ENCODE measurements at places on chromosomes 13 and 19.
A peak's percentile ranks its signal among the peaks of the same experiment; 100 is the strongest.

- DNase-seq = no peak
These were observed 112.3 kb downstream of the SLC7A1 start for GRCh38 chr13:29483211-29483610.

DNA sequence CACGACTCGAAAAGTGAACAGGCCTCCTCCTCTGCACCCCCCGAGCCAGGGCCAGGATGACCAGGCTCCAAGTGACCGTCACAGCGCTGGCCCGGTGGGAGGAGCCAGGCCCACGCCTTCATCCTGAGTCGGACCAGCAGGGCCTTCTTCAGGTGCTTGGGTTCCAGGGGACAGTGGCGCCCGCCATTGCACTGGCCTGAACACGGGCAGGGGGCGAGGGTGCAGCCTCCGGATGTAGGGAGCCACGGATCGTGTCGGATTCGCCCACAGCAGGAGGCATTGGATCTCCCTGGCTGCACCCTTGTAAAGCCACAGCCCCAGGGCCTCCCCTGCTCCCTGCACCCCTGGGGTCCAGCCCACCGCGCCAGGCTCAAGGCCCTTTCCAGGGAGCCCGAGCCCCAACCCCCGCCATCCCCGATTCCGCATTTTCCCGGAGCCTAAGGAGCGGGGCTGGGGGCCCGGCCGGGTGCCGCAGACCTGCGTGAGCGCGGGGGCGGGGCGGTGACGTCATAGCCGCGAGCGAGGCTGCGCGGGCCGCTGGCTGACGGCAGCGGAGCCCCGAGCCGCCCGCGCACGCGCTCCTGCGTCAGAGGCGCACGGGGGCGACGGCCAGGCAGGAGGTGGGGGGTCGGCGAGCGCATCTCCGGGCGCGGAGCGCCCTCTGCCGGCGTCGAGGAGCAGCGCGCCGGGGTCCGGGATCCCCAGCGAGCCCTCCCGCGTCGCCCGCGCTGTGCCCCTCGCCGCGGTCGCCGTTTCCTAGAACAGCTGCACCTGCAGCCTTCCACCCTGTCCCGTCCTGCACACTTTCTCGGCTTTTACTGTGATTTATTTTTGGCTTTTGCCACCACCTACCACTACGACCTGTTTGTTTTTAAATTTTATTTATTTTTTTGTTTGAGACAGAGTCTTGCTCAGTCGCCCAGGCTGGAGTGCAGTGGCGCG is 1.5 kb upstream of the ATP5F1D start:
- DNase-seq = peak; percentile 77

DNA sequence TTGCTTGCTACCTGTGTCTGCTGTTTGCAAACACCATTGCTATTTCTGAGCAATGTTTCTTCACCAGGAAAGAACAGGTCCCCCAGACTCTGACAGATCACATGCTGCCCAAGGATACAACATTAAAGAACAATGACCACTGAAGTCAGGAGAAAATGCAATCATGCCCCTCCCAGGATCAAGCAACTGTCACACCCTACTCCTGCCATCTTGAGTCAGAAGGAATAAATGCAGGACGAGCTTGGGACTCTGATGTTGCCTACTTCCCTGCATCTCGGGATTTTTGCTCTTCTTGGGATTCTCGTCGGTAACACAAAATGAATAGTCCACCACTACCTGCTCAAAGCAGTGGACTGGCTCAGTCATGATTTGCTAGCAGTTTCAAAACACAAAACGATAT is 490.6 kb downstream of the COG6 start:
- DNase-seq = no peak

DNA sequence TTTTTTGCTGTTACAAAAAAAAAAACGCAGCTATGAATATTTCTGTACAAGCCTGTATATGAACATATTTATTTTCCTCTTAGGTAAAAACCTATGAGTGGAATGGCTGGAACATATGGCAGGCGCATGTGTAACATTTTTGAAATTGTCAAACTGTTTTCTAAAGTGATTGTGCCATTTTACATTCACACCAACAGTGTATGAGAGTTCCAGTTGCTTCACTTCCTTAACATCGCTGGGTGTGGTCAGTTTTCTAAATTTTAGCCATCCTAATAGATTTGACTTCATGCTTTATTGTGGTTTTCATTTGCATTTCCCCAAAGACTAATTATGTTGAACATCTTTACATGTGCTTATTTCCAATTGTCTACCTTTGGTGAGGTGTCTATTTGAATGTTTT is 306.8 kb downstream of the KCNRG start:
- no peak for DNase-seq

DNA sequence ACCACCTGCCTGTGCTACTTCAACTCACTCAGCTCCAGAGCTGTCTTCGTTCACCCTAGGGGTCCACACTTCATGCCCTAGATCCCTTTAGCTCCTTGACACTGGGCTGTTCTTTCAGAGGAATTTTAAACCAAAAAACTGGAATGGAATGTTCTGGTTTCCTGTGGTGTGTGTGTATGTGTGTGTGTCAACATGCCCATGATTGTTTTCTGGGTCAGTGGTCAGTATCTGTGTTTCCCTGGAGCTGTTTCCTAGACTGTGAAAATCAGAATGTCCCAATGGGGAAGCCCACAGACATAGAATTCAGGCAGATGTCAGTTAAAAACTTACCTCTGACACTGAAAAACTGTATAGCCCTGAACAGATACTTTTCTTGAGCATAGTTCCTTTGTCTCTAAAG is 1.3 kb downstream of the PMIS2 start:
- no peak for DNase-seq

DNA sequence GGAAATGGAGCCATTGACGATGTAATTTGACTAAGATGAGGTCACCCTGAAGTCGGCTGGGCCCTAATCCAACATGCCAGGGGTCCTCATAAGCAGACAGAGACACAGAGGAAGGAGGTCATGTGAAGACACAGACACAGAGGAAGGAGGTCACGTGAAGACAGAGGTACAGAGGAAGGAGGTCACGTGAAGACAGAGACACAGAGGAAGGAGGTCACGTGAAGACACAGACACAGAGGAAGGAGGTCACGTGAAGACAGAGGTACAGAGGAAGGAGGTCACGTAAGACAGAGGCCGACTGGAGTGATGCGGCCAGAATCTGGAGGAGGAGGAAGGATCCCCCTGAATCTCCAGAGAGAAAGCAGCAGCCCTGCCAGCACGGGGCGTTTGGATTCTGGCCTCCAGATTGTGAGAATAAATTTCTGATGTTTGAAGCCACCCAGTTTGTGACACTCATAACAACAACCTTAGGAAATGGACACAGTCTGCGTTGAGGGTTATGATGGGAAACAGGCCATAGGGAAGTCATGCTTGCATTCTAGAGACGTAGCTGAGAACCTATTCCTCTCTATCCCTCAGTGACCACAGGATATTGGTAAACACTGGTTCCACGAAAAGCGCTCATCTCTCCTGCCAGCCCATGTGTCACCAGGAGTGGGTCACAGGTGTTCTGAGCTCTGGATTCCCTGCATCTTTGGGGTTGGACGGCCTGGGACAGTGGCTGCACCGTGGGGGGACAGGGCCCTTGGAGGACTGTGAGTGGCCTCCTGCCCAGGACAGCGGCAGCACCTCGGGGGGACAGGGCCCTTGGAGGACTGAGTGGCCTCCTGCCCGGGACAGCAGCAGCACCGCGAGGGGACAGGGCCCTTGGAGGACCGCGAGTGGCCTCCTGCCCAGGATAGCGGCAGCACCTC is 108.5 kb downstream of the SOX1 start:
- no peak for DNase-seq

GRCh38 chr13:104683789-104684188 is 1617.6 kb upstream of the SLC10A2 start:
- DNase-seq = no peak

GRCh38 chr19:10007371-10008183 is 2.7 kb downstream of the COL5A3 start:
- no peak for DNase-seq

DNA sequence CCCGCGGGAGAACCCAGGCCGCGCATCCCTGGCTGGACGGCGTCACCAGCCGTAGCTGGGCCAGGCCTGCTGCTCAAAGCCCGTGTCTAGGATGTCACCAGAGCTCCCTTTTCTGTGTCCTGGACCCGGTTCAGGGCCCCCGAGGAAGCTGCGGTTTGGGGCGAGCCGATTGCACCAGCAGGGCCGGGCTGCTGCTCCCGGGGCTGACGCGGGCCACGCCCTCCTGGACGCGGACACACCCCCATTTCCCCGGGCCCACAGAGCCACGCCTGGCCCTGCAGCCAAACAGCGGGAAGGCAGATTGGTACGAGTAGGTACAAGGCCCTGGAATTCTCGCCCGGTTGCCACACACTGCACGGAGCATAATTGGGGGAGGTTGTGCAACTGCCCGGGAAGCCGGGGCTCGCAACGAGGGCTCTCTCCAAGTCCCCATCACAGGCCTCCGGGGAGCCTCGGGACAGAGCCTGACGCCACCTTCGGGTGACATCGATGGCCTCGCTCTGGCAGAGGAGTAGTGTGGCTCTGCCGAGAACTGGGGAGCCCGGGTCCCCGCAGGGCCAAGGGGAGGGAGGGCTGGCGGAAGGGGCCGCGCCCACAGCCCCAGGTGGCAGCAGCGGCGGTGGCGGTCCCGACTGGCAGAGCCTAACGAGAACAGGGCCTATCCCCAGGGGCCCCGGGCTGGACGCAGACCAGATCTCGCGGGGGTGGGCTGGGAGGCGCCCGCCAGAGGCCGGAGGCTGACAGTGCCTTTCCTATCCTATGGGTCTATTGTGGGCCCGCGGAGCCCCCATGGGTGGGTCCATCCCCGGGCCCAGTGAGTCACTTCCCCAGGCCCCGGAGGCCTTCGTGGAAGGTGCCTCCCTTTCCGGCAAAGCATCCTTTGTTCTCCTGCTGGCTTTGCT is 23.5 kb downstream of the KCTD15 start:
- peak; percentile 40 for DNase-seq

- no peak for DNase-seq
These were observed 204.3 kb upstream of the IPO5 start for GRCh38 chr13:97749174-97749573.

DNA sequence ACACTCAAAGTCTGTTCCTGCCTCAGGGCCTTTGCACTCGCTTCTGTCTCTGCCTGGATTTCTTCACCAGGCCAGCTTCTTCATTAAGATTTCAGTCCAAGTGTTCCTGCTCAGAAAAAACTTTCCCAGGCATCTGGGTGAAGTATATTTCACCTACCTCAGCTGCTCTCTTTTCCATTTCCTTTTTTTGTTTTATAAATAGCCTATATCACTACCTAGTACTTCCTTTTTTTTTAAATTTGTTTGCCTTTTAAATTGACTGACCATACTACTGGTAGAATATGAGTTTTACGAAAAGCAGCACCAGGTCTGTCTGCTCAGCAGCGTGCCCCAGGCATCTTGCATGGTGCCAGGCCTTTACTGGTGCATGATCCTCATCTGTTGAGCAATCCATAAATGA is 1064.4 kb downstream of the UQCRFS1 start:
- DNase-seq = no peak

DNA sequence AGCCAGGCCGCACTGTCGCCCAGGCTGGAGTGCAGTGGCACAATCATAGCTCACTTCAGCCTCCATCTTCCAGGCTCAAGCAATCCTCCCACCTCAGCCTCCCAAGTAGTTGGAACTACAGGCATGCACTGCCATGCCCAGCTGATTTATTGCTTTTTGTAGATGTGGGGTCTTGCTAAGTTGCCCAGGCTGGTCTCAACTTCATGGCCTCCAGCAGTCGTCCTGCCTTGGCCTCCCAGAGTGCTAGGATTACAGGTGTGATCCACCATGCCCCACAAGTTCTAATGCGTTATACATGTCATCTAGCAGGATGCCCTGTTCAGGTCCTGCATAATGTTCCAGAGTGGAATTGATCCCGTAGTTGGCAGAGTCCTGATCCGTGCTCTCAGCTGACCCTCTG is 4.6 kb downstream of the C19orf53 start:
- no peak for DNase-seq

DNA sequence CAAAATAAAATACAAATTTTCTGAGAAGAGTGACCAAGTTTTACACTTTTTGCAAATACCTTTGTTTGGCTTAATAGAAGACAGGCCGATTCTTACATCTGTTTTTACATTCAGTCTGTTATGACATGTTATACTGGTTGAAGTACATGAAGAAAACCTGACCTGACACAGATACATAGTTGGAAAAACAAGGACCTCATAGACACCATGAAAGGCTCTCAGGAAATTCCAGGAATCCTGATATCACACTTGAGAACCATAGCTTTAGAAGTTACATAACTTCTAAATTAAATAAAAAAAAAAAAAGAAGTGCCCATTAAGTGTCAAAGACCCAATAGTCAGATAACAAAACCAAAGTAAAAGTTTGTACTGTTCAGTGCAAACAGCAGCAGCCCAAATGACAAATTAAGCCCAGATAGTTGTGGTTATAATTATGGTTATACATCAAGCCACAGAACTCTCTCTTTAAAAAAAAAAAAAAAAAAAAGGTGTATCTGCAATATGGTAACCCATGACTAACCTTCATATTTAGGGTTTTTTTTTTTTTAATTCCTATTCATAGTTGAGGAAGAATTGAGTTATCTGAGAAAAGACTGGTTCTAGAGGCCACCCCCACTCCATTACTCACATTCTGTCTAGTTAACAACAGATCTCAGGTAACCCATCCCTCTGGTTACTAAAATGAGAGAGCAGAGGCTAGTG is 19.8 kb downstream of the RBM26 start:
- no peak for DNase-seq

GRCh38 chr19:38839816-38840582 is 8.4 kb upstream of the ECH1 start:
- DNase-seq = no peak

DNA sequence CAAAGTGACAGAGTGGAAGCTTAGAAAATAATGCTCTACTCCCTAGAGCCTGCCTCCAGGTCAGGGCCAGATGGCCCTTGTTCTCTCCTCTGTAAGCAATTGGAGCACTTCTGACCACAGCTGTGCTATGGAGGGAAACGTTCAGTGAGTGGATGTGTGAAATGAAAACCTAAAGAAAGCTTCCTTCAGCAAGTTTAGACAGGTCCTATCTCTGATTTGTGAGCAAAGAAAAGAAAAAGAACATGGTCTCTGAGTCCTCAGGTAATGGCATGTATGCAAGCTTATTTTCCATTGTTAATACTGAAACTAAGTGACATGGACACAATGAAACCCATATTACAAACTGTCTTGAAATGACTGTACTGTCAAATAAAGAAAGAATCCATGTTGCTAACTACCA is 1486.8 kb downstream of the EFNB2 start:
- DNase-seq = no peak

- no peak for DNase-seq
These were observed 49.5 kb downstream of the ZNF729 start for GRCh38 chr19:22335716-22336115.

DNA sequence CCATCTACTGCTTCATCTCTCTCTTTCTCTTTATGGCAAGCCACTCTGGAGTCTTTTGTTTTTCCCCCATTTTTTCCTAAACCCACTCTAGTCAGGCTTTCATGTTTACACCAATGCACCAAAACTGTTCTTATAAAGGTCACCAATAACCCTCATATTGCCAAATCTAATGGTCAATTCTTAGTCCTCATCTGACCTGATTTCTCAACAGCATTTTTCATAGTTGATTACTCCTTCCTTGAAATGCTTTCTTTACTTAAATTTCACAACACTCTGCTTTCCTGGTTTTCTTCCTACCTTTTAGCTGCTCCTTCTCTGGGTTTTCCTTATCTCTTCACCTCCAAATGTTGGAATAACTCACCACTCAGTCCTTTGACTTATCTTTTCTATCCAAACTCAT is 47.9 kb downstream of the MICU2 start:
- no peak for DNase-seq
